ENCODE measurements at places on chromosomes 16 and 17. TPM values are rescaled to one million over a fixed set of nuclear protein-coding genes. Genes with fewer than 3 reads are reported as not detected.

KRTAP4-1 gene
- not detected for total RNA-seq

MAP3K14 gene
- 10.7 TPM for total RNA-seq

BCL6B gene
- 1.3 TPM for total RNA-seq

GRCh38 chr17:64051153-64051552 is 30.7 kb upstream of the ICAM2 start:
- peaks cover 100% of the 10 kb centered on the region for H3K36me3 ChIP-seq
- H3K4me1 ChIP-seq = no peaks in the 10 kb centered on the region
- no peak for DNase-seq
- H3K27ac ChIP-seq = no peak overlapping the region

DNA sequence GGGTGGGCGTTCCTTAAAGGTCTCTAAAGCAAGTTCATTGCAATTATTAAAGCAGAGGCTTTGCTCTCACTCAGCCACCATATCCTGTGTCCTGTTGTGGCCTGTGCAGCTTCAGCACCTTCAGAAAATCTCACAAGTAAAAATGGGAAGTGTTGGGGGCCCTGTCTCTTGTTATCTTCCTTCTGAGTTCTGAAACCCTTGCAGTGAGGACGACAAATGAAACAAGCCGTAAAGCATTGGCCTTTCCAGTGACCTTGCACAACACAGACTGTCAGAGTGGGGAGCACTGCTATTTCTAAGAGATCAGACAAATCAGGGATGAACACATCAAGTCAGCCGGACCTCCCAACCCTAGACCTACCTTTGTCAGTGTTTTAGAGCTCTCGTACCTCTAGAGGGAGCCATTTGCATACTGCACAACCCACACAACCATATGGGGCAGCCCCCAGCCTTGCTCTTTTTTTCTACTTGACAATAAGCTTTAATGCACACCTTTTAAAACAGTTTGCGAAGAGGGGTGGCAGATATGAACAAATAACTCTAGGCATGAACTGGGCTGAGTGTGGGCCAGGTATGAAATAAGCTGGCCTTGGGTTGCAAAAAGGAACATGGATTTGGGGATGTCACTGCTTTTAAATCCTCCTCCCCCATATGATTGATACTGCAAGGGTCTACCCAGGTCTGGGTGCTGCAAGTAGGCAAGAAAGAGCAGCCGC is 89.8 kb downstream of the KATNIP start:
- no peak overlapping the region for H3K27ac ChIP-seq
- DNase-seq = peak; percentile 82
- no peak overlapping the region for H3K4me3 ChIP-seq
- H3K4me1 ChIP-seq = no peaks in the 10 kb centered on the region
- H3K36me3 ChIP-seq = no peaks in the 10 kb centered on the region

- no peaks in the 10 kb centered on the region for H3K27me3 ChIP-seq
- H3K36me3 ChIP-seq = peaks cover 72% of the 10 kb centered on the region
- no peak overlapping the region for H3K27ac ChIP-seq
- DNase-seq = no peak
Observed at GRCh38 chr16:67229906-67230808, 3.2 kb downstream of the TMEM208 start.

DNA sequence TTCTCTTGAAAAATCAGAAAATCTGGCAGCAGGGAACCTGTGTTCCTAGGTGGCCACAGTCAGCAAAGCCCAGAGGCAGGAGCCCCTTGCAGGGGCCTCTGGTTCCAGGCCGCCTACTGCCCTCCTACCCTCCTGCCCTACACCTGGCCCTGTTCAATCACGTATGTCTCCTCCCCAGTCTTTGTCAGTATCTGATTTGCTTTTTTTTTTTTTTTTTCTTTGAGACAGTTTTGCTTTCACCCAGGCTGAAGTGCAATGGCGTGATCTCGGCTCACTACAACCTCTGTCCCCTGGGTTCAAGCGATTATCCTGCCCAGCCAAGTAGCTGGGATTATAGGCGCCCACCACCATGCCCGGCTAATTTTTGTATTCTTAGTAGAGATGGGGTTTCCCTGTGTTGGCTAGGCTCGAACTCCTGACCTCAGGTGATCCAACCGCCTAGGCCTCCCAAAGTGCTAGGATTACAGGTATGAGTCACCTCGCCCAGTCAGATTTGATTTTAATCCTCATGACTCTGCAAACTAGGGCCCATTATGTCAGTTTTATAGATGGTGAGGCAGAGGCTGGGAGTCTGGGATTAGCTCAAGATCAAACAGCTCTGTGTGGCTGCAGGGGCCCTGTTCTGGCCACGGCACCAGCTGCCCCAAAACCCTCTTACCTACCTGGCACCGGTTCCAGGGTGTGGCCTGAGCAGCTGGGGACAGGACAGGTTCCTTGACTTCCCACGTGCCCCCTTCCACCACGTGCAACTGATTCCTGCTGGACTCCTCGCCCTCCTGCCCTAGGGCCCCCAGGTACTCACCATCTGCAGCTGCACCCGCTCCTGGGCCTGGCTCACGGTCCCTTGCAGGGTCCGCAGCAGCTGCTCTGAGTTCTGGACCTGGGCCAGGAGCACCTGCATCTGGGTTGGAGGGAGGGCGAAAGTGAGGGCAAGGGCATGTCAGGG is 14.7 kb downstream of the RABEP2 start:
- H3K4me3 ChIP-seq = no peak overlapping the region
- H3K27me3 ChIP-seq = no peaks in the 10 kb centered on the region
- no peak for DNase-seq
- peaks cover 97% of the 10 kb centered on the region for H3K36me3 ChIP-seq
- H3K4me1 ChIP-seq = no peaks in the 10 kb centered on the region

DNA sequence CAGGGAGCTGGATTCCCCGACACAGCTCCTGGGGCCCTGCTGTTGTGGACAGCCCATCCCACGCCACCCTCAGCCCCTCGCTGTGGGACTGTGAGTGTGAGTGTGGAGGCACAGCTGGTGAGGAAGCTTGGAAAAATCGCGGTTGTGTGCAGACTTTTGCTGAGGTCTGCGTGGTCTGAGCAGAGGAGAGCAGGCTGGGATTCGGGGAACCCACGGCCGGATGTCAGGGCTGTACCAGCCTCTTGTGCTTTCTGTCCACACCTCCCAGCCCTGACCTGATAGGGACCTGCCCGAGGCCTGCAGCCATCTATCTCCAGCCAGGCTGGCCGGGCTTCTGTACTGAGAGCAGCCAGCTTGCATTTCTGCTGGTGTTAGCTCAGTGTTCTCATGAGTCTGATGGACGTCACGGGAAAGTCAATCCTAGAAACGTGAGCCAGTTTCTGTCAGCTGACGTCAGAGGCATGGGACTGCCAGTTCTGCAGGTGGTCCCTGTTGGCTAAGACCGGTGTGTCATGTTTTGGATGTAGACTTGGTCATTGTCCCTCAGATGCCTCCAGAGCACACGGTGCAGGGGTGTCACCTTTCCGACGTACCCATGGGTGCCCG is 72.8 kb upstream of the ZNF750 start:
- no peak overlapping the region for H3K4me3 ChIP-seq
- no peaks in the 10 kb centered on the region for H3K36me3 ChIP-seq
- DNase-seq = no peak

DNA sequence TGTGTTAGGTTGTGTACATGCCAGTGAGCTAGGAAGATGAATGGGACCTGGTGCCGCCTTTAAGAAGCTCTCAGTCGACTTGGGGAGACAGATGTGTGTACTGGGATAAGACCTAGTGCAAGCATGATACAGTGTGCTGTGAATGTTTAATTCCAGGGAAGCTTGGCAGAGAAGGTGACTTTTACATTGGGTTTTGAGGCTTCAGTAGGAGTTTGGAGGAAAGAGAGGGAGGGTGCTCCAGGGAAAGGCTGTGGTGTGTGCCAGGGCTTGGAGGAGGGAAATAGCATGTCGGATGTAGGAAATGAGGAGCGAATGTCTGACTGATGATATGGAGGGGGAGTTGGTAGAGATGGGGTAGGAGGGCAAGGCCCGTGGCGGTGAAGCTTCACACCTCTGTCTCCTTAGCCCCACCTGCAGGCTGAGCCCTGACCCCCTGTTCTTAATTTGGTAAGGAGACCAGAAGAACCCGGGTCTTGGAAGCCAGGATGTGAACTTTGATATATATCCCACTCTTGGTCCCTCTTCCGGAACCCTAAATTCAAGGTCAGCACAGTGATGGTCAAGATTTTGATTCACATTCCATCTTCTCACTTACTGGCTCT is 76.6 kb downstream of the PLCG2 start:
- peaks cover 3% of the 10 kb centered on the region for H3K36me3 ChIP-seq
- no peak overlapping the region for H3K27ac ChIP-seq
- DNase-seq = no peak
- no peaks in the 10 kb centered on the region for H3K27me3 ChIP-seq
- no peak overlapping the region for H3K4me3 ChIP-seq
- no peaks in the 10 kb centered on the region for H3K4me1 ChIP-seq

All from stomach (tissue), 19 donors.